ENCODE measurements at places on chromosomes 1 and 21.

GRCh38 chr21:35257413-35257812 is 208.3 kb upstream of the RUNX1 start:
- no peak for DNase-seq

GRCh38 chr21:46153247-46154154 is 1.9 kb downstream of the FTCD start:
- DNase-seq, result no peak

DNA sequence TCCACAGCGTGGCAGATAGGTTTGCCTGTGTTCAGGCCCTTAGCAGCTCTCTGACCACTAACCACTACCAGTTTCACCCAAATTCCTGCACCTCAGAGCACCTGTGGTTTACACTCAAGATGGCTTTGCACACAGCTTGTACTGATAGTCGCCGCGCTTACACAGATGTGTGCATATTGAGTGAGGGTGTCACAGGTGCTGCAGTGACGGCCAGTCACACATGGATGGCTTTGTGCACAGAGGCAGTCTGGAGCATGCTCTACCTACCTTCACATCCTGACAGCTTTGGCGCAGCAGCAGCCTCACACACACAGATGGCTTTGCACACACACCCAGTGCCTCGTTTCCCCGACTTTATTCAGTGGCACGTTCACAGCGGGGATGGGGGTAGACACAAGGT is 7.5 kb downstream of the DMAP1 start:
- no peak for DNase-seq

- no peak for DNase-seq
Measured at GRCh38 chr1:170836141-170836540, 99.2 kb upstream of the MROH9 start.

DNA sequence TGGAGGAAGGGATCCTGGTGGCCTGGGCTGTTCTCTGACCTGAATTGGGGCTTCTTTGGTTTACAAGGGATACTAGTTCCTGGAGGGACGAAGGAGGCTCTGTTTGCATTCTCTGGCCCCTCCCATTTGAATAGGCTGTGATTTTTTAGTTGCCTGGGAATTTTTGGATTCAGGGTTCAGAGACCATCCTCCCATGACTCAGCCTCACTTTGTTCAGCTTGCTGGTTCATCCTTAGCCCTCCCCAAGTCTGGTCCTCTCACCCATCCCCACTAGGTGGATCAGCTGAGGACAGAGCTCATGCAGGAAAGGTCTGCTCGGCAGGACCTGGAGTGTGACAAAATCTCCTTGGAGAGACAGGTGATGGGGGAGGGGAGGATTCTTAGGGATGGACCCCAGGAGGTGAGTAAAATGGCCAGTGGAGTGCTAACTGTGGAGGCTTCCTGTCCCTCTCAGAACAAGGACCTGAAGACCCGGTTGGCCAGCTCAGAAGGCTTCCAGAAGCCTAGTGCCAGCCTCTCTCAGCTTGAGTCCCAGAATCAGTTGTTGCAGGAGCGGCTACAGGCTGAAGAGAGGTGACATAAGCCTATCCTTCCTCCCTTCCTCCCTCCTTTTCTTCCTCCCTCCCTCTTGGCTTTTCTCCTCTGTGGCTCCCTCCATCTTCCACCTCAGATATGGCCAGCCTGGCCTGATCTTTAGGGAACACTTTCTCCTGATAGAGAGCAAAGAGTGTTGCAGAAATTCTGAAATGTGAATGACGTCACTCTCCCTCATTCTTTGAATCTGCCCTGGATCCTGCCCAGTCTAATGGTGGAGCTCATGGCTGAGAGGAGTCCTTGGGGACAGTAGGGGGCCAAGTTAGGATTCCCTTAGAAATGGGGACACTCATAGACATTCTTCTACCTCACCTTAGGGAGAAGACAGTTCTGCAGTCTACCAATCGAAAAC is 4.5 kb upstream of the TUFT1 start:
- DNase-seq, result no peak

GRCh38 chr1:19234224-19234623 is 17.1 kb downstream of the EMC1 start:
- DNase-seq, result no peak

GRCh38 chr1:9822897-9823692 is 670 bp downstream of the CLSTN1 start:
- DNase-seq, result no peak

- DNase-seq, result no peak
Measured at GRCh38 chr1:145908653-145909052, 1.2 kb downstream of the ITGA10 start.

- DNase-seq, result no peak
Measured at GRCh38 chr1:180096584-180097325, 57.9 kb upstream of the QSOX1 start.

DNA sequence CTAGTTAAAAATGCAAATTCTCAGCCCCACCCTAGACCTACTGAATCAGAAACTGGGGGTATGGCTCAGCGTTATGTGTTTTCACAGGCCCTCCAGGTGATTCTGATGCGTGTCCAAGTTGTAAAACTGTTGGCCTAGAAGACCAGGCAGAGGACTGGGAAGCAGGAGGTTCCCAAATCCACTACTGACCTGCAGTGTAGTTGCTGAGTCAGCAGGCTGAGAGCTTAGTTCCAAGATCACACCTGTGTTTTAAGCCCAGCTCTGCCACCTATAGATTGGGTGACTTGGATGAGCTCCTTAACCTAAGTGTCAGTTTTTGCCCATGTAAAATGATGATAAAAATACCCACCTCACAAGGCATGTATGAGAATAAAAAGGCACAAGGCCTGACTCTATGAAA is 4.1 kb downstream of the GRHL3 start:
- no peak for DNase-seq

DNA sequence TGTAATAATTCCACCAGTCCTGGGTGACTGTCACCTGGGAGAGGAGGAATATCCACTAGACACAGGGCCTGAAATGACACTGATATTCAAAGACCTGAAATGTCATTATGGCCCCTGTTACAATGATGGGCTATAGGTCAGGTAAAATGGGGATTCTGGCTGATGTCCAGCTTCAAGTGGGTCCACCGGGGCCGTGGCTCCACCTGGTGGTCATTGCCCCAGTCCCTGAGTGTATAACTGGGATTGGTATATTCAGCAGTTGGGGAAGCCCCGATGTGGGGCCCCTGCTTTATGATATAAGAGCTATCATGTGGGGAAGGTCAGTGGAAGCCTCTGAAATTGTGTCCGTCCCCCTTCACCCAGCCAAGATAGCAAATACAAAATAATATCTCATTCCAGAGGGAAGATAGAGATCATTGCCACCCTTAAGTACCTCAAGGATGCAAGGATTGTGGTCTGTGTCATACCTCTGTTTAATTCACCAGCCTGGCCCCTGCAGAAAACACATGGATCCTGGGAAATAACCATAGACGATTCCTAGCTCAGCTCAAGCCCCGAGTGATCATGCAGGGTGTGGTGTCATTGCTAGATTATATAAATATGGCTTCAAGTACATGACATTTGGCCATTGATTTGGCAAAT is 19.4 kb downstream of the PLEKHO1 start:
- DNase-seq, result no peak

- DNase-seq, result no peak
Measured at GRCh38 chr21:38790059-38790458, 15.7 kb upstream of the ETS2 start.

GRCh38 chr1:43931711-43932660 is 1.6 kb upstream of the ARTN start:
- no peak for DNase-seq

GRCh38 chr1:193120604-193121166 is 1.1 kb upstream of the CDC73 start:
- no peak for DNase-seq

- no peak for DNase-seq
Measured at GRCh38 chr21:39132248-39132647, 51.0 kb downstream of the PSMG1 start.

DNA sequence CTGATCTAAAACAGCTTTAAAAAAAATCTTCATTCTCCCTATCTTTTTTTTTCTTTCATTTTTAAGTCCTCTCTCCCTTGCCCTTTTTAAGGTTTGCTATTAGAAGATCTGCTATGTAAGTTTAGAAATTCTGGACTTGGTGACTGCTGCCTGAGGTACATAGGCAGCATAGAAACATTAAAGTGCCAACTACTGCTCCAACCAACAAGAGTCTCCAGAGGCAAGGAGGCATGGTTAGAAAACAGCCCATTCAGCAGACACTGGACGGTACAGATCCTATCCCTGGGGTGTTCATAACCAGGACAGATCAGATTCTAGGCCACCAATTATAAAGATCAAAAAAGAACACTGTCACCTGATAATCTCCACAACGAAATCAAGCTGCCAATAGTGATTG is 36.6 kb downstream of the GPR3 start:
- DNase-seq, result no peak

GRCh38 chr1:19123837-19124236 is 86.2 kb downstream of the UBR4 start:
- no peak for DNase-seq

DNA sequence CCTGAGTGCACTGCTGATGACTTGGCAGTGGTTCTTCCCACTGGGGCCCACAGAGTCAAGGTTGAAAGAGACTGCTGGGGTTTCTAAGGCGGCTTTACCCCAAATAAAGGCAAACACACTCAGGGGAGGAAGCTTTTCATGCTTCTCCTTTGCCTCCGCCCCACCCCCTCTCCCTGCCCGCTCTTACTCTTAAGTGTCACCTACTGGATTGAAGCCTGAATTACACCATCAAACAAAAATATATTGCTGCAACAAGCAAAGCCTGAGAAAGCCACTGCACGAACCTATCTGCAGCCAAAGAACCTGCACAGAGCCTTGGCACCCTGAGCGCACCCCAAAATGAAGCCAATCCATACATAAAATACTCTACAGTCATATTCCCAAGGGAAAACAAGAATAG is 63.1 kb downstream of the PTGFR start:
- no peak for DNase-seq

DNA sequence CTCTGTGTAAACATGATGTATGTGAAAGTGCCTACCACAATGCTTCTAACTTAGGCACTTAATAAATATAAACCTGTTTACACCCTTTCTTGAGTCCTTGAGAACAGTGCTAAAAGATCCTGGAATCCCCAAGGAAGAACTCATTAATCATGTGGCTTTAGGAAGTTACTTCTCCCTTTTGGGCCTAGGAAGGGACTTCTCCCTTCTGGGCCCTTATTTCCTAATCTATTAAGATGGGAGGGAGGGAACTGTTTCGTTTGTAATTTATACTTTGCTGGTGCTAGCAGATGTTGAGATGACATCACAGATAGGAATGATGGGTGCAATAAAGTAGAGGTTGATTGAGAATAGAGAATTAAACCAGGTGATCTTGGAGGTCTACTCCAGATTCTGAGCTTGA is 1.2 kb downstream of the BTF3L4 start:
- DNase-seq, result no peak

- DNase-seq, result no peak
Measured at GRCh38 chr21:31647650-31648049, 11.8 kb upstream of the SOD1 start.

- DNase-seq, result no peak
Measured at GRCh38 chr1:17845583-17845982, 90.5 kb downstream of the ACTL8 start.

- peak; percentile 62 for DNase-seq
Measured at GRCh38 chr1:216723274-216723780, at the start of gene ESRRG. ESRRG (minus strand) TSS chr1:216723429; CDS start chr1:216723299, 130 bp downstream.

- no peak for DNase-seq
Measured at GRCh38 chr1:194705123-194705854, 1518.9 kb upstream of the B3GALT2 start.

DNA sequence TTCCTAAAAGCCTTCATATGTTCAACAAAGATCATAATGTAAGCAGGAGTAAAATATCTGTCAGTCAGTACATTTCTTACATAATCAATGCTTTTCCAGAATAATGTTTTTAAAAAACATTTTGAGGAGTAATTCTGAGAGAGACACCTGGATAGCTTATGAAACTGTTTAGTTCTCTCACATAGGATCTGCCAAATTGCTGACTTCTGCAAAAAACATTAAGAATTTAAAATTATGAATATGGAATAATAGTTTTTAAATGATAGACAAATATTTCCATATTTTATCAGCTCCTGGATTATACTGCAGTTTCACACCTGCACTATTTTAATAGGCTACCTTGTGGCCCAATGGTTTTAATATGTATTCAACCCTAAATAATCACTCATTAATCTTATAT is 142.7 kb upstream of the RUNX1 start:
- DNase-seq, result no peak

GRCh38 chr1:160672789-160673695 is 26.2 kb upstream of the SLAMF1 start:
- DNase-seq, result no peak

GRCh38 chr1:232493869-232494268 is 136.1 kb downstream of the SIPA1L2 start:
- DNase-seq, result no peak

DNA sequence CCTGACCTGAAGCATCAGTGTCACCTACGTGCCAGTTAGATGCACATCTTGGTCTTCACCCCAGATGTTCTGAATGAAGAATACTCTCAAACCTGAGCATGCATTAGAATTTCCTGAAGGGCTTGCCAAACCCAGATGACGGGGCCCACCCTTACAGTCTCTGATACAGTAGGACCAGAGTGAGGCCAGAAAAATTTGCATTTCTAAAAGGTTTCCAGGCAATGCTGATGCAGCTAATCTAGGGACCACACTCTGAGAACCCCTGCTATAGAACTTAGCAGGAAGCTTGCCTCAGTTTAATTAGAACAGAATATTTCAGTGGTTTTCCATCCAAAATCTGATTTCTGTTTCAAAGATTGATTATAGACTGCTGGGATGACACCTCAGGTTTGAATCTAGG is 9.9 kb upstream of the CTBS start:
- DNase-seq, result no peak

DNA sequence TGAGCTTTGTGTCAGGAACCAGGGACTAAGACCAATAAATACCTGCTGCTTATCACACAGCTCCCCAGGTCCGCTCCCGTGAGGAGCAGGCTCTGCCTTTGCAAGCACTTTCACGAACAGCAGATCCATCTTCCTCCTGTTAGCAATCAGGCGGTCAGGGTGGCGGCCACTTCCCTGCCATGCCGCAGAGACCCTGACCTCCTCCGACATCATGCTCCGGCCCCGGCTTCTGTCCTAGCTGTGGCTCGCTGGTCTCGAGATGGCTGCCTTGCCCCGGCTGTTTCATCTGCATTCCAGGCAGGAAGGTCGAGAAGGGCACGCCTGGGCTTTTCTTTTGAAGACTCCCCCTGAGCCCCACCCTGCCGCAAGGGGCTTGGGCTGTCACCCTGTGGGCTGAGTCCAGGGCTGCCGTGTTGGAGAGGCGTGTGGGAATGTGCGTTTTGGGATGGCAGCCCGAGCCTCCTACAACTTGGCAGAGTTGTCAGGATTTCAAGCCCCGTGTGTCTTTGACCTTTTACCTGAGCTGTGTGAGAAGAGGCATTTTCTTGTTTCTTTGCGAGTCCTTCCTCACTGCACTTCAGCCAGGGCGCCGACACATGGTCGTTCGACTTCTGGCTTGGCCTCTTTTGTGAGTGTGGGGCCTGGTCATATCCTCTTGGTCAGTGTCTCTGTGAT is 59.5 kb downstream of the AGPAT3 start:
- DNase-seq, result no peak

- DNase-seq, result no peak
Measured at GRCh38 chr1:2840036-2840809, 38.7 kb upstream of the TTC34 start.

GRCh38 chr1:174157157-174157806 is 2.0 kb upstream of the RABGAP1L start:
- DNase-seq, result no peak

GRCh38 chr21:36208326-36209013 is 51.8 kb downstream of the DOP1B start:
- DNase-seq, result no peak
